RWPE1 (cell line): ENCODE measurements at places on chromosomes 2 and 18.

- DNase-seq, result no peak
These were observed 67.9 kb upstream of the RAPGEF4 start for GRCh38 chr2:172667581-172668325.

- no peak for DNase-seq
These were observed 13.7 kb upstream of the TEX261 start for GRCh38 chr2:71008342-71008741.

DNA sequence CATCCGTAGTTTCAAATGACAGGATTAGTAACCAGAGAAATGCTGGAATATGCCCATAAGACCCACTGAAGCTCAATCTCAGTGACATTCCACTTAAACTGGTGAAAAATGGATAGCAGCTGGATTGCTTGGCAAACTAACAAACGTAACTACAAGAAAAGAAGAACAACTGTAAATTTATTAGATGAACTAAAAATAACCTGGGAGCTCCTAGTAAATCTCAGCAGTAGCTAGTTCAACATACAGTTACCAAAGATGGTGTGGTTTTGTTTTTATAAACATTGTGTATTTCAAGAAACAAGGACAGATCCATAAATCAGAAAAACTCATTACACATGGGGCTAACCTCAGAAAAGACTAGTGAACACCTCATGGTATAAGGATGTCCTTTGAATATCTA lies 531.9 kb downstream of the XIRP2 start:
- no peak for DNase-seq

- DNase-seq, result no peak
These were observed 6.1 kb downstream of the ARPC2 start for GRCh38 chr2:218223046-218223445.

DNA sequence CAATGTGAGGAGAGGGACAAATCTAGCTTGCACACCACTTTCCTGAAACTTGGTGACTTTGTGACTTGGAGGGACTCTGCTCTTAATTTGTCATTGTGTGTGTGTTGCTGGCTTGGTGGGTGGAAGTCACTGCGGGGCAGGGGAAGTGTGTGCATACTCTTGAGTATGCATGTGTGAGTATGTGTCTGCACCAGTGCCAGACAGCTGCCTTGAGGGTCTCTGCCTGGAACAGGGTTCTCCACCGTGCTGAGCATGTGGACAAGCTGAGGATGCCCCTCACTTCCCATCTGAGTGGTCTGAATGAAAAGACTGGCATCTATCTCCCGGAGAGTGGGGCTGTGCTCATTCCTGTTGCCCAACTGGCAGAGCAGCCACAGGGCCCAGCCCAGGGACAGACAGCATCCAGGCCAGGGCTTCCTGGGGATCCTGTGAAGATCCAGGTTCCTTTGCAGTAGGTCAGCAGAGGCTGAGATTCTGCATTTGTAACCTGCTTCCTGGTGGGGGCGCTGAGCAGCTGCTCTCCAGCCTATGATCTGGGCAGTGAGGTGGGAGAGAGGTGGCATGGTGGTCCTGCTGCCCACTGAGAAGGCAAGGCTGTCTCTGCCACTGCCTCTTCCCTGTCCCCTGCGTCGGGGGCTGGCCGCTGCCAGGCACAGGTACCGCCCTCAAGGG lies 138.9 kb upstream of the HAAO start:
- DNase-seq, result no peak

DNA sequence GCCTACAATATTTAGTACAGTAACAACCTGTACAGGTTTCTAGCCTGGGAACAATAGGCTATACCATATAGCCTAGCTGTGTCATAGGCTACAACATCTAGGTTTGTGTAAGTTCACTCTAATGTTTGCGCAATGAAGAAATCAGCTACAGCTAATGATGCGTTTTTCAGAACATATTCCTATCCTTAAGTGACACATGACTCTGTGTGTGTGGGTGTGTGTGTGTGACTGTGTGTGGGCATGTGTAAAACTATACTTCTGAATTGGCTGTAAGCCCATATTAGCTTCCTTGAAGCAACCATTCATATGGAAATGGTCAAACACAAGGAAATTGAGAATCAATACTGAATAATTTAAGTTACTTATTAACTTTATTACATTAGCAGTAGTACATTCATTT lies 120.8 kb upstream of the SULT1C3 start:
- DNase-seq, result no peak

DNA sequence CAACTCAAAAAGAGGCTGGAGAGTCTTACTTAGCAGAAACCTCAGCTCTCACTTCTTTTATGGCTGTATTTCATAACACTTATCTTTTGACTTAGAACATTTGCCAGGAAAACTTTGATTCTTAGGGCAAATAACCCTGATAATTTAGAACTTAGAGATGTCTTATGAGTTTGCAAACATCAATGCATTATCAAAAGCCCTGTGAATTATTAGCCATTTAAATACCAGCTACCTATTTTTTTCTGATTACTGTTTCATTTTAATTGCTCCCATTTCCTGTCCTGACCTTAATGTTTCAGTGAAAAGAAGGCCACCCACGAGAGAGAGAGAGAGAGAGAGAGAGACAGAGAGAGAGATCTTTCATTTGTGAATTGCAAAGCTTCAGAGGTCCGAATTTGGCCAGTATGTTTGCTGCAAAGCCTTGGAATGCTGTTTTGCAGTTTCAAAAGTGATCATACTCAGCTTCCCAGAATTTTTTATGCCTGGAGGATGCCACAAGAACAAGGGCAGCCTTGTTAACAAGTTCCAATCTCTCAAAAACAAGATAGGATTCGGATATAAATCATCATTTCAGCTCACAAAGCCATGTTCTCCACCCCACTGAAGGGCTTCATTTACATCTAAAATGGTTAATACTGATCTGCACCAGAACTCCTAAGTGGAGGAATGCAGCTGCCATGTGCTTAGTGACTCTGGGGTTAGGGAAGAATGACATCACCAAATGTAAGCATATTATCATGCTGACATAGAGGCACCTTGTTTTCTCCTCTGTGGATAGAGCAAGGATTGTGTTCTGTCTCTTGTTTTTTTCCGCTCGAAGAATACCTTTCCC lies 478.2 kb downstream of the ARHGAP15 start:
- no peak for DNase-seq

- DNase-seq, result no peak
These were observed 36.6 kb upstream of the VIT start for GRCh38 chr2:36659872-36660312.

GRCh38 chr2:235605312-235606003 lies 111.6 kb downstream of the AGAP1 start:
- DNase-seq, result peak; percentile 84

DNA sequence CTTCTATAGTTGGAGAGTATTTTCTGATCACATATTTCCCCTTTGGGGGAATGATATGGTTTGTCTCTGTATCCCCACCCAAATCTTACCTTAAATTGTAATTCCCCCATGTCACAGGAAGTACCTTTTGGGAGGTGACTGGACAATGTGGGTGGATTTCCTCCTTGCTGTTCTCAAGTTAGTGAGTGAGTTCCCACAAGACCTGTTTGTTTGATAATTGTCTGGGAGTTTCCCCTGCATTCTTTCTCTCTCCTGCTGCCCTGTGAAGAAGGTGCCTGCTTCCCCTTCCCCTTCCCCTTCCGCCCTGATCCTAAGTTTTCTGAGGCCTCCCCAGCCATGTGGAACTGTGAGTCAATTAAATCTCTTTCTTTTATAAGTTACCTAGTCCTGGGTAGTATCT lies 222.7 kb upstream of the SLC39A10 start:
- DNase-seq, result no peak

- no peak for DNase-seq
These were observed 240.5 kb downstream of the BCL2 start for GRCh38 chr18:63079114-63079513.

- DNase-seq, result no peak
These were observed 65.8 kb upstream of the HS6ST1 start for GRCh38 chr2:128384446-128384845.

DNA sequence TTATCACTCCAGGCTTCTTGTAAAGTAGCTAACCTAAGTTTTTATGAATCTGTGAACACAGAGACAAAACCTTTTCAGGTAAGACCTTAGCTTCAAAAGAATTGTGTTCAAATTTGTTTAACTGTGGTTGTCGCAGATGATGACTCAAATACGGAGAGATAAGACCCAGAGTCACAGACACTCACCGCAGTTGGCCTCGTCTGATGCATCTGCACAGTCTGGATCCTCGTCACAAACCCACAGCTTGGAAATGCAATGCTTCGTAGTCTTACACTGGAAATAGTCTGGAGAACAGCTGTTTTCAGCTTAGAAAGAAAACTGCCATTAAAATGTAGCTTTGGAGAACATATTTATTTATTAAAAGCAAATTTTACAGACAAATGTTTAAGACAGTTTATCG lies 1662.1 kb upstream of the NXPH2 start:
- no peak for DNase-seq

DNA sequence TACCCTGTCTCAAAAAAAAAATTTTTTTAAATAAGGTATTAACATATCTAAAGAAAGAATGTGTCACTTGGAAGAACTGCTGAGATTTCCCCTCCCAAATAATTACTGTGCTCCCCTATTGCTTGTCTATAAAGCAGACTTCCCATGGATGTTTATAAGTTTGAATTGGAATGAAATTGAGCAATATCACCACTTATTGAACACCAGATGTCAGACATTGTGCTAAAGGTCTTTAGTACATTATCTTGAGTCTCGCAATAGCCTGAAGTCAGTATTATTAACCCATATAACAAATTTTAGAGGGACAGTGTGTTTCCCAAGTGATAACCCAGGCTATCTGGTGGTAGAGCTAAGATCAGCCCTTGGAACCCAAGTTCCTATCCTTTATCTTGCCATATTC lies 102.9 kb upstream of the MSH2 start:
- no peak for DNase-seq

DNA sequence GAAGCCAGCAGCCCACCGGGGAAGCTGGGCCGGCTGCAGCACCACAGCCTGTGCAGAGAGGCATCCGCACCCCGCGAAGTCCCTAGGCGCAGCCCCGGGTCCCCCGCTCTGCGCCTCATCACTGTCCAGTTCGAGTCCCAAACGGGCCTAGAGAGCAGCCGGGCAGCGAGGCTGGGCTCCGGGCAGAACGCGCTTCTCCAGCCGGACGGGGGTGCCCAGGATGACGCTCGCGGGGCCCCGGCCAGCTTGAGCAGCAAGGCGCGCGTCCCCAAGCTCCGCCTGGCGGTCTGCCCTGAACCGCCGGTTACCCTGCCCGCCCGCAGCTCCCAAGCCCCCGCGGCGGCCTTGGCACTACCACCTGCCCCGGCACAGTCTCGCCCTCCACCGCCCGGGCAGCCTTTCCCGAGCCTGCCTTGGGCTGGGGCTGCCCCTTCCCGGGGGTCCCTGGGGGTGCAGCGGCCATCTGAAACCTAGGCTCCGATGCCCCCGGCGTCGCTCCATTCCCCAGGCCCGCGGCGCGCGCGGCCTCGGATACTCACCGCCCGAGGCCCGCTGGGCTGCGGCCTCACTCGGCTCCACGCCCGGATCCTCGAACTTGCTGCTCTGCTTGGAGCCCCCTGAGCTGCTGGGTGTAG lies 591 bp downstream of the SLC16A14 start:
- peak; percentile 28 for DNase-seq

GRCh38 chr2:100246163-100247145 lies 75.8 kb downstream of the LONRF2 start:
- peak; percentile 21 for DNase-seq

GRCh38 chr2:129605646-129606045 lies 373.8 kb upstream of the RAB6C start:
- no peak for DNase-seq

DNA sequence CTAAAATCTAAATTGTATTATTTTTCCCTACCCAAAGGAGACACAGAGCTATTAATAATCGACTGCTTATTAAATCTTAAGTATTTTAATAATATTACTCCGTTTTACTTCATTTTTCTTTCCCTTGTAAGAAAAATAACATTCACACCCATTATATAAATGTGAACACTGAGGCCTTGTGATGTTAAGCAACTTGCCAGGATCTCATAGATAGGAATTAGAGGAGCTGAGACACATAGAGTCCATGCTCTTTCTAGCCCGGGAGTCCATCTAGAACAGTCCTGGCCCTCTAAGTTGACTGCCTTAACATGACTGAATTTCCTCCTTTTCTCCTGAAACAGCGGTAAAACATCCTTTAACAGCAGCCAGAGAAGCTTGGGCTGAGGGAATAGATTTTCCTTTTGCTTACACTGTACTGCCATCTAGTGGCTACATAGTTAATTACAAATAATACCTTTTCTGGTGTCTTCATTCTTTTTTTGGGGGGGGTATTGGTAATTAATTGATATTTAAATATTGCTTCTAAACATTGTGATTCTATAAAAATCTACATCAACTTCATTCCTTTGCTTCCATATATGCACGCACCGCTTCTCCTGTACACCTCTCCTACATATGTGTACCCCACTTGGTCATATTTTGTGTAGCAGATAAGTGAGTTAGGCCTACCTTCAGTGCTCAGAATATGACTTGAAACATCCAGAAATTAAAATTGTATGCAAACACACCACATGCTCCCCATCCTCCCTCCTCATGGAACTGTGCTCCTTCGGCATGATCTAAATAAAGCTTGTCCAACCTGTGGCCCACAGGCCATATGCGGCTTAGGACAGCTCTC lies 125.8 kb upstream of the HNMT start:
- peak; percentile 73 for DNase-seq

DNA sequence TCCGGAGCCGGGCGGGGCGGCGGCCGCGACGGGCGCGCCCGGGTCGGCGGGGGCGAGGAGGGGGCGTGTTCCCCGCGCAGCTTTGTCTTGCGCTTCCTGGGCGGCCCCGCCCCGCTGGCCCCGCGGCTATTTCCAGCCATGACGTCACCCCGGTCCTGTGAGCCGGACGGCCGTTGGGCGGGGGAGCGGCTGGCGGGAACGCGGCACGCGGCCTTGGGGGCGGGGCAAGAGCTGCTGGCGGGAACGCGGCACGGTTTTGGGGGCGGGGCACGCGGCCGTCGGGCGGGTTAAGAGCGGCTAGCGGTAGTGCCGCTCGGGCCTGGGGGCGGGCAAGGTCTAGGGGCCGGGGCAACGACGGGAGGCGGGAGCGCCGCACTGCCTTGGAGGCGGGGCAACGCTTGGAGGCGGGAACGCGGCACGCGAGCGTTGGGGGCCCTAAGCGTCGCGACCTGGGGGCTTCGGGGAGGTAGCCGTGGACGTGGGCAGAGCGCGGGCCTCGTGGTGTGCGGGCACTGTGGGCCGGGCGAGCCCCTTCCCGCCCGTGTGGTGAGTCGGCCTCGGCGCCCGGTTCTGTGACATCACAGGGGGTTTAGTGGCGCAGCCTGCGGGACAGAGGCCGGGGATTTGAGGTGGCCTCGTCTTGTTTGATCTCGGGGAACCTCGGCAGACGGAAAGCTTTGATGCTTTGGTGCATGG lies 704 bp downstream of the KLF11 start:
- DNase-seq, result peak; percentile 96

GRCh38 chr2:154263206-154263605 lies 391.5 kb downstream of the GALNT13 start:
- peak; percentile 7 for DNase-seq

DNA sequence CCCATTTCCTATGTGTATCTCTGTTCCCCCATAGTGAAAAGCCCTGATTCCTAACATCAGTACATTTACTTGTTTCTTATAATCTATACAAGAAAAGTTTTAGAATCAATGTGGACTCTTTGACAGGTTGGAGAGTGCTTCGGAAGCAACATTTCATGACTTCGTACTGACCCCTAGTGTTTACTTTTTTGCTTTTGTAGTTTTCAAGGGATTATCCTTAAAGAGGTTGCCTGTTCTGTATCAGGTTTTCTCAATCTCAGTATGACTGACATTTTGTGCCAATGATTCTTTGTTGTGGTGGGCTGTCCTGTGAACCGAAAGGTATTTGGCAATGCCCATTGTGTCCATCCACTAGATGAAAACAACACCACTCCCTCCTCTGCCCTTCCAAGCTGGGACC lies 43.3 kb upstream of the SERPINB2 start:
- peak; percentile 26 for DNase-seq
